Left ventricle myocardium inferior (tissue), 1 donor: ENCODE measurements at places on chromosomes 5 and 9. TPM values are rescaled to one million over a fixed set of nuclear protein-coding genes. Genes with fewer than 3 reads are reported as not detected.
A peak's percentile ranks its signal among the peaks of the same experiment; 100 is the strongest.

DNA sequence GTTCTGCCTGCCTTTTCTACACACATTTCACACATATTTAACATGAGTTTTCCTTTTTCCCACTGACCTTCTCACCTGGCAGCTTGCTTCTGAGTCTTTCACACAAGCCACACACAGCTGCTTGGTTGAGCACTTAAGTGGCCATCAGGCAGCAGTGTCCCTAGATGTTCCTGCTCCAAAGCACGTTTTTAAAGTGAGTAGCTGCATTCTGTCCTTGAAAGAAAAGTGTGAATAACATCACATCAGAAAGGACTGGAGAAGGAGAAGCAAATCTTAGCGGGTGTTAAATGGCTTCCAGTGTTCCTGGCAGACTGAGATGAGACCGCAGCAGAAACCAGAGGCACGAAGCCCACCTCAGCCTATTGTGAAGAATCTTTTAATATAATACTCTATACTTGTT, 209.2 kb upstream of the IRX4 start:
- H3K27me3 ChIP-seq: no peaks in the 10 kb centered on the region
- no peaks in the 10 kb centered on the region for H3K4me1 ChIP-seq
- H3K4me3 ChIP-seq: no peak overlapping the region
- H3K36me3 ChIP-seq: no peaks in the 10 kb centered on the region

DNA sequence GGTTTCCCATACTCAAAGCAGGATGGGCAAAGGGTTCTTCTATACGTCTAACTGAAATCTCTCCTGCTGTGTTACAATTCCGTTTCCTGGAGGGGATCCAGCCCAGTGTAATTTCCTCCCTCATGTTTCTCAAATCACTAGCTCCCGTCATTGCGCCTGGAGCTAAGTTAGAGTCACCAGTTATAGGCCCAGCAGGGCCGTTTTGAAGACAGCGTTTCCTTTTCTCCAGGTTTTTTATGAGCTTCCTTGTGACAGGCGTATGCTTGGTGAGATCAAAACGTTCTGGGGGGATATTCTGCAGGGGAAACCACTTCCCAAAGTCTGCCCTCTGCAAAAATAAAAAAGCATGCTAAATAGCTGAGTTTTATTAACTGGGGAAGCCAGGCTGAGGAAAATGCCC, 53.0 kb upstream of the WWC1 start:
- no peak overlapping the region for H3K4me3 ChIP-seq
- no peak overlapping the region for H3K27ac ChIP-seq
- no peaks in the 10 kb centered on the region for H3K36me3 ChIP-seq
- no peak for DNase-seq

DNA sequence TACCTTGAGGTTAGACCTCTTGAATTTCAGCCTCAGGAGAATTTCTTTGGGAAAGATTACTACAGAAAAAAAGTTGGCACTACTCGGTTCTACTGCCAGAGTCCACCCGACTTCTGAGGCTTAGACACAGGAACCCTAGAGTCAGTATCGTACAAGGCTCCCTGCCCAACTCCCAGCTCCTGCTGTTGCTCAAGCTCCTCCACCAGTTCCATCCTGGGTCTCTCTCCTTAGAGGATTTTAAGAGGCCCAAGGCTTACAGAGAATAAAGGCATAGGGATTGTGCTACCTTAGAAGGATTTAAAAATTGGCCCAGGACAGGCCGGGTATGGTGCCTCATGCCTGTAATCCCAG, 29.0 kb upstream of the SSBP2 start:
- H3K4me3 ChIP-seq: no peak overlapping the region
- H3K4me1 ChIP-seq: peaks cover 18% of the 10 kb centered on the region
- no peaks in the 10 kb centered on the region for H3K27me3 ChIP-seq
- DNase-seq: no peak
- no peaks in the 10 kb centered on the region for H3K36me3 ChIP-seq

- H3K4me3 ChIP-seq: no peak overlapping the region
- no peaks in the 10 kb centered on the region for H3K4me1 ChIP-seq
- H3K27me3 ChIP-seq: peaks cover 6% of the 10 kb centered on the region
- DNase-seq: no peak
- H3K36me3 ChIP-seq: no peaks in the 10 kb centered on the region
- no peak overlapping the region for H3K27ac ChIP-seq
Measured at GRCh38 chr5:31186672-31187267, 6.7 kb upstream of the CDH6 start.

GRCh38 chr5:148957591-148958202, 105.2 kb downstream of the SH3TC2 start:
- DNase-seq: peak; percentile 33
- H3K27ac ChIP-seq: no peak overlapping the region
- no peaks in the 10 kb centered on the region for H3K36me3 ChIP-seq
- H3K4me1 ChIP-seq: peaks cover 10% of the 10 kb centered on the region

Gene ACTBL2
- total RNA-seq: not detected

Gene FUBP3
- 22.6 TPM for total RNA-seq

Gene PCDHA4
- 0.11 TPM for total RNA-seq

Gene ZNF454
- total RNA-seq: 2.6 TPM

Gene ATG12
- 24.1 TPM for total RNA-seq
